ENCODE measurements at places on chromosomes 6 and 20.

GRCh38 chr6:105817370-105817769 lies 268.8 kb upstream of the PRDM1 start:
- DNase-seq: no peak

DNA sequence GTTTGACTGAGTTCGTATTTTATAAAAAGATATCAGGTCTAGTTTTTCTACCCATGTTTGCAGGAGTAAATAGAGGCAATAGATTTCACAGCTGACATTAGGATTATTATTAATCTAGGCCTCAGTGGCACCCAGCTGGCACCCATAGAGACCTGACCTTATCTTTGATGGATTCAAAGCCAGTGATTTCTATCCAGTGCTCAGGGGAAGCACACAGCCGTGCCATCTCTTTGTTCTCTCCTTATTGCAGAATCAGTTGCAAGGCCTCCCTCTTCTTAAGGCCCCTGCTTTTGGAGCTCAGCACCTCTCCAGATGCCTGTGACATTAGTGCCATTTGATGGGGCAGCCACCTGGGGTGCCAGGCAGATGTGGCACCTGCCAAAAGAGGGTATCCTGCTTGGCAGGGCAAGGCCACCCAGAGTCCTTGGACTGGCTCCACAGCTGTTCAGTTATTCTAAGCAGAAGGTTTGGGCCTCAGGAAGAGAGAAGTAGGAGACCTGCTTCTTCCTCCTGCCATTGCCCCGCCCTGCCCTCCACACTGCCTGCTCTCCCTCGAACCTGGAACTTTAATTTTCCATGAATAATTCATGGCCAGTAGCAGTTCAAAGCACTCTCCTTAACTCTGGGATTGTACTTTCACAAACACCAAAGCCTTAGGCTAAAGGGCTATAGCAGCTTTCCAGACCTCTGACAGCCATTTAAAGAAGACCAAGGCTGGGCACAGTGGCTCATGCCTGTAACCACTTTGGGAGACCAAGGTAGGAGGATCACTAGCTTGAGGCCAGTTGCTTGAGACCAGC lies 206.3 kb downstream of the ZDHHC14 start:
- DNase-seq: no peak

DNA sequence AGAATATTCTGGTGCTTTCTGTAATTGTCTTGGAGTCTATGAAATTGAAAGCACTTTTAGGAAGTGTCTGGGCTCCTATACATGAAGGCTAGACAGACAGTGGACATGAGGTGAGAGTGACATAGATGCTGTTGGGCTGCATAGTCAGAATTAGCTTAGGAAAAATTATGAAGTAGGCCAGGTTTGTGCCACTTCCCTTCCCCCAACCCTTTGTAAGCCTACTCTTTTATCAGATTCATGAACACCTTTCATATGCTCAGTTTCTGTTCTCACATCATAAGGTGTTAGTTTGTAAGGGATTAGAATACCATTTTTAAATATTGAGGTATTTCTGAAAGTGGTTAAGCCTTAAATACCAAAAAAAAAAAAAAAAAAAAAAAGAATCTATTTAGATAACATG lies 18.4 kb upstream of the SNPH start:
- DNase-seq: no peak

DNA sequence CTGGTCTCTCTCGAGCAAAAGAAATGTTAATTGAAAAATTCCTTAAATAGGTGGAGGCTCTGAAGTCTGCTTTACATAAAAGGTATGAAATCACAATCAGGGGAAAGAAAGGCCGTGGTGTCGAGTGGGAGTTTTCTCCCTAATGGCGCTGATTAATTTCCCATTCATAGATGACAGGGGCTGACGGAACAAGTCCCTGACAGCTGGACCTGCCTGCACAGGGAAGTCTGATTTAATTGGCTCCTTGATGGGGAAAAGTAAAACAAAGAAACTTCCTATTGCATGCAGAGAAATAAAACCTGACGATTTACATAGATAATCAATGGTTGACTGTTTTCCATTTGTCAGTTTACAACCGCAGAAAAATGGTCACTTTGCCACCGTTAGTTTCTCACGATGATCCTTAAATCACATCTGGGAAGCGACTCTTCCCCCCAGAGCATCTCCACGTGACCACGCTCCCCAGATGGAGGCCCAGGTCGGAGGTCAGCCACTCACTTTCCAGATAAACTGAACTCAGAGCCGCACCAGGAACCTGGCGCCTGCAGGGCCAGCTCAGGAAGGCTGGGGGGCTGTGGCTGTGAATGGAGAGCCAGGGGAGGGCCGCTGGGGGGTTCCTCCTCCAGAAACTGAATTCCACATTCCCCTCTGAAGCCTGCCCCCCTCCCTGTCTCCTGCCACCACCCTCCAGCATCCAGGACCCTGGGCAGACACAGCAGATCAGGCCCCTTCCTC lies 55.3 kb downstream of the DLL1 start:
- no peak for DNase-seq

GRCh38 chr6:2157441-2158127 lies 87.8 kb downstream of the GMDS start:
- DNase-seq: no peak

DNA sequence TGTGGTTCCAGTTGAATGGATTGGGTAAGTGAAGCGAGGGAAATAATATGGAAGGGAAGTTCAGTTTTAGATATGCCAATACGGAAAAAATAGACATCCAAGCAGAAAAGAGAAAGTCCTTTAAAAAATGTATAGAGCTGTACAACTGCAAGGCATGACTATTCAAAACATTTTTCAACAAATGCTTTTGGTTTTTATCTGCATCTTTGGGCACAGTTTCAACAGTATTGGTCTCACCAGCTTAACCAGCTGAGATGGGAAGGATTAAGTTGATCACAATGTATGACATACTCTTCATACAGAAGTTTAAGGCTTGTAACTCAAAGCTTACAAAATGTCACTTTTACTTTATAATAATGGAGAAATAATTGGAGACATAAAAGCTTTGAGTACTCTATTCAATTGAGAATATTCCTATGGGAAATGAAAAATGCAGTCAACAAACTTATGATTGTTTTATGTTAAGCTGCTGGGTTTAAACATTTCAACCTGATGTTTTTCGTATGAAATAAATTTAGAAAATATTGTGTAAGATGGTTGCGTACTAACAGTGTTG lies 16.3 kb upstream of the UTRN start:
- no peak for DNase-seq

Data from H9 (cell line).